ENCODE measurements at places on chromosomes 12 and 14.

DNA sequence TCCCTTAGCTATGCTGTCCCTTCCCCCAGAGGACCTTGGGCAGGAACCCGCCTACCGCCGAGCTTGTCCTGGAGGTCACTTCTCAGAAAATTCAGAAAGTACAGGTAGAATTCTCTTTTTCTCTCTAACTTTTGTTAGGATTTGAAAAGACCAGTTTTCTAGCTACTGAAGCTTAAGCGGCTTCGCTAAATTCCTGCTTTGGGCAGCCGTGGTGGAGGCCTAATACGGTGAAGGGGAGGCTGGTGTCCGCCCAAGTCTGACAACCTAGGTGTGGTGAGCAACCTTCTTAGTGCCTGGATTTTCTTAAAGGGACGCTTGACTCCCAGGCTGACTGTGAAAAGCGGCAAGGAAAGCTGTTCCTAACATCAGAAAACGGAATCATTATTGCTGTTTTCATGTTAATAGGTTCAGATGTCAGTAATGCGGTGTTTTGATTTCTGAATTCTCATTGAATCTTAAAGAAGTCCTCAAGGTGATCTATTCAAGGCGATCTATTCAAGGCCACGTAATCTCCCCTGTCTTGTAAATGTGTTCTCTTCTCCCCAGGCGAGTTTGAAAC is 835 bp downstream of the FGD4 start:
- no peak for DNase-seq

- DNase-seq = no peak
Measured at GRCh38 chr14:25231004-25231403, 181.1 kb upstream of the STXBP6 start.

DNA sequence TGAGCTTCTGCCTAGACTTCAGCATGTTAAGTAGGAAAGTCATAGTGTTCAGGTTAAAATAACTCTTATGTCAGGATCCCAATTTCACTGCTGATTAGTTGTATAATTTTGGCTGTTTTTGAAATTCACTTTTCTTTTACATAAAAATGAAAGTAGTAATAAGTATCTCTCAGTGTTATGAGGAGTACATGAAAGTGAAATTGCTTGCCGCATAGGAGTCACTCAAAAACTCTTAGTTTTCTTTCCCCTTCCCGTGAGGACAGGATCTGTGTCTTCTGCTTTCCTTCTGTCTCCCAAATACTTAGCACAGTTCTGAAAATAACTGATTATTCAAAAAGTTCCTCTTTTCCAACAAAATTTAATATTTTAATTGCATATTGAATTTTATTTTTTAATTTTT is 100.5 kb downstream of the SLC38A4 start:
- DNase-seq = no peak

- DNase-seq = no peak
Measured at GRCh38 chr14:69291891-69292561, 32.1 kb downstream of the GALNT16 start.

GRCh38 chr14:76647697-76648298 is 113.5 kb upstream of the VASH1 start:
- peak; percentile 27 for DNase-seq

GRCh38 chr14:50605766-50606165 is 45.8 kb downstream of the ATL1 start:
- DNase-seq = no peak

GRCh38 chr12:93733358-93733757 is 56.2 kb downstream of the CRADD start:
- no peak for DNase-seq

- peak; percentile 85 for DNase-seq
Measured at GRCh38 chr14:105090493-105091053, 25.3 kb upstream of the GPR132 start.

DNA sequence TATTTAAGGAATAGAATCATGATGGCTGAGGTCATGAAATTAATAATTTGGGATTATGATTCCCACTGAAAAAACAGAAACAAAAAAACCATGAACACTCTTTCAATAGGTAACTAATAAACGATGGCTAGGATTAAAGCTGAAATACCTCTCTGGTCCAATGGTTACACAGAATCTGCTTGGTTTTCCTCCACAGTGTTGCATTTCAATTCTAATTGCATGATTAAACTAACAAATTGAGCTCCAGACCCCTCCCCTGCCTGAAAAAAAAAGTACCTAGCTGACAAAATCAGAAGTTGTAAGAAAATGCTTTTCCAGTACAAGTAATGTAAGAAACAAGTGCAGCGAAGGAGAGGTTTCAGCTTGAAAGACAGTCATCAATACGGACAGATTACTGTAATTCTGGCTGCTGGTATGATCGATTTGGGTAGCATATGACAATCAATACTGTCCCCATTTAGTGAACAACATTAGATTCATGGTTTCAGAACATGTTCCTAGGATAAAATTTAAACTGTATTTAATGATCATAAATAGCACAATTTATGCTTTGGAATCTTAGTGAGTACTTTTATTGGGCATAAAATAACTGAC is 32.0 kb downstream of the INSM2 start:
- no peak for DNase-seq

DNA sequence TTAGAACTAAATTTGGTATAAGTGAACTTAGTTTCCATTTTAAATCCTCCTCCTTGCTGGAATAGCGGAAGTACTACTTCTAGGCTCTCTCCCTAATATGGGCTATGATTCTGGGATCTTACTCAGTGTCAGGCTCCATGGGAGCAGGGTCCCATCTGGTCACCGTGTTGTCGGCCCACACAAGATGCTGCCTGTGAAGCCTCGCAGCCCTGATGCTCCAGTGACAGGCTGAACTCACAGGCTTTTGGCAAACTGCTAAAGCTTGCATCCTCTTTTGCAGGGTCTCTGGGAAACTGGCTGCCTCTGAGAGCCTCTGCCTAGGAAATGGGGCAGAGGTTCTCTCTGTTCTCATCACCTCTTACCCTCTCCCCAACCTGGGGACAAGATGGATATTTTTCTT is 88.4 kb downstream of the RPAP3 start:
- DNase-seq = no peak

All from CD4-positive, alpha-beta T cell treated with Interleukin-10 for 1 hour (primary cell).